Dermis microvascular lymphatic vessel endothelial cell (primary cell): ENCODE measurements at places on chromosomes 7 and 10. TPM values are rescaled to one million over a fixed set of nuclear protein-coding genes. Genes with fewer than 3 reads are reported as not detected.

Gene TMEM273
- 14.8 and 68.7 TPM in 2 replicates for total RNA-seq

Gene MKRN1
- total RNA-seq: 35.4 and 38.6 TPM in 2 replicates

Gene DOCK4
- total RNA-seq: 59.7 and 63.8 TPM in 2 replicates

Gene PRKCQ
- total RNA-seq: 0.38 and 0.39 TPM in 2 replicates

Gene DYNC1I1
- total RNA-seq: 11.4 and 14.0 TPM in 2 replicates

Gene OPN4
- not detected in 2 replicates for total RNA-seq

Gene STYXL1
- total RNA-seq: 20.4 and 24.4 TPM in 2 replicates

Gene SLC26A3
- not detected in 2 replicates for total RNA-seq

Gene CYP3A5
- total RNA-seq: not detected in 2 replicates

Gene ASB10
- total RNA-seq: not detected in 2 replicates

Gene ACTR3C
- total RNA-seq: 4.7 and 7.1 TPM in 2 replicates

Gene TEX36
- not detected in 2 replicates for total RNA-seq

Gene SEC61G
- total RNA-seq: 137 and 180 TPM in 2 replicates

Gene SLC16A9
- 0.26 TPM in 1 of 2 replicates, not detected in the other for total RNA-seq

Gene NRG3
- total RNA-seq: 8.2 and 19.1 TPM in 2 replicates

Gene DCLRE1C
- 5.4 and 6.7 TPM in 2 replicates for total RNA-seq

Gene INMT
- total RNA-seq: under 0.01 TPM in 1 of 2 replicates, not detected in the other

Gene PDE1C
- 0.13 TPM in 2 replicates for total RNA-seq

Gene PAX4
- total RNA-seq: not detected in 2 replicates

Gene SLC39A12
- total RNA-seq: under 0.01 TPM in 1 of 2 replicates, not detected in the other

Gene CLDN4
- under 0.01 and 0.25 TPM in 2 replicates for total RNA-seq

Gene ACSL5
- 34.4 and 59.9 TPM in 2 replicates for total RNA-seq

Gene AOAH
- 0.13 and 0.51 TPM in 2 replicates for total RNA-seq

Gene ADARB2
- total RNA-seq: 0.13 TPM in 1 of 2 replicates, not detected in the other

Gene MMP21
- total RNA-seq: 0.13 and 0.51 TPM in 2 replicates

Gene ADAM8
- total RNA-seq: 0.13 TPM in 2 replicates

Gene CYP3A4
- not detected in 2 replicates for total RNA-seq

Gene INHBA
- 0.51 and 1.3 TPM in 2 replicates for total RNA-seq

Gene CNPY4
- 24.4 and 26.2 TPM in 2 replicates for total RNA-seq

Gene FGFBP3
- 0.13 and 0.51 TPM in 2 replicates for total RNA-seq

Gene HOXA13
- total RNA-seq: not detected in 2 replicates

Gene FZD1
- 2.8 TPM in 2 replicates for total RNA-seq

Gene PNLIPRP1
- not detected in 2 replicates for total RNA-seq

Gene GIMAP2
- 34.0 and 37.3 TPM in 2 replicates for total RNA-seq

Gene CRHR2
- total RNA-seq: not detected in 2 replicates

Gene GBX1
- total RNA-seq: not detected in 2 replicates

Gene PPP1R3C
- 0.13 TPM in 2 replicates for total RNA-seq

Gene UPK3B
- total RNA-seq: 0.13 and 0.38 TPM in 2 replicates

Gene C10orf105
- under 0.01 TPM in 1 of 2 replicates, not detected in the other for total RNA-seq

Gene CALY
- total RNA-seq: not detected in 2 replicates

Gene AGMO
- 0.51 and 1.4 TPM in 2 replicates for total RNA-seq

Gene CCSER2
- total RNA-seq: 15.1 and 15.6 TPM in 2 replicates

Gene SH2B2
- total RNA-seq: 0.51 and 0.76 TPM in 2 replicates

Gene TRPV5
- total RNA-seq: not detected in 2 replicates

Gene CHAT
- not detected in 2 replicates for total RNA-seq

Gene MRLN
- total RNA-seq: not detected in 2 replicates

Gene ABCC2
- total RNA-seq: 0.39 and 0.51 TPM in 2 replicates

Gene SLC29A3
- 1.8 and 2.7 TPM in 2 replicates for total RNA-seq

Gene PKD2L1
- total RNA-seq: not detected in 2 replicates

Gene ANXA8
- total RNA-seq: not detected in 2 replicates

Gene LRRC18
- not detected in 2 replicates for total RNA-seq

Gene DENND2A
- total RNA-seq: 0.64 and 0.89 TPM in 2 replicates
